Epithelial cell of proximal tubule (primary cell): ENCODE measurements at places on chromosomes 2 and 18.

GRCh38 chr18:13245481-13246000, 27.0 kb downstream of the LDLRAD4 start:
- DNase-seq: no peak

- no peak for DNase-seq
Measured at GRCh38 chr18:22558945-22559385, 141.2 kb upstream of the CTAGE1 start.

GRCh38 chr2:98503481-98504105, 58.9 kb downstream of the INPP4A start:
- DNase-seq: peak; percentile 30

GRCh38 chr2:62604336-62604735, 98.3 kb upstream of the TMEM17 start:
- DNase-seq: no peak

DNA sequence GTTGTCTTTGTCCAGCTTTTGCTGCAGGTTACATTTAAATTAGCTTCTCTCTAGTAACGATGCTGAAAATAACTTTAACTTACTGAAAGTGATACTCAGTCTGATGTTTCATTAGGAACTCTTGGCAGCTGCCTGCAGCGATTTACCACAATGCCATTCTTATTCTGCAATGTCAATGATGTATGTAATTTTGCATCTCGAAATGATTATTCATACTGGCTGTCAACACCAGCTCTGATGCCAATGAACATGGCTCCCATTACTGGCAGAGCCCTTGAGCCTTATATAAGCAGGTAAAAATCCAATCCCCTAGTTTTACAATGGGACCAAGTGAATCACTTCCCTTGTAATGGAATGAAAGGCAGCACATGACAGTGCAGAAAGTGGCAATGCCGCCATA, 16.3 kb upstream of the MFF start:
- DNase-seq: no peak

DNA sequence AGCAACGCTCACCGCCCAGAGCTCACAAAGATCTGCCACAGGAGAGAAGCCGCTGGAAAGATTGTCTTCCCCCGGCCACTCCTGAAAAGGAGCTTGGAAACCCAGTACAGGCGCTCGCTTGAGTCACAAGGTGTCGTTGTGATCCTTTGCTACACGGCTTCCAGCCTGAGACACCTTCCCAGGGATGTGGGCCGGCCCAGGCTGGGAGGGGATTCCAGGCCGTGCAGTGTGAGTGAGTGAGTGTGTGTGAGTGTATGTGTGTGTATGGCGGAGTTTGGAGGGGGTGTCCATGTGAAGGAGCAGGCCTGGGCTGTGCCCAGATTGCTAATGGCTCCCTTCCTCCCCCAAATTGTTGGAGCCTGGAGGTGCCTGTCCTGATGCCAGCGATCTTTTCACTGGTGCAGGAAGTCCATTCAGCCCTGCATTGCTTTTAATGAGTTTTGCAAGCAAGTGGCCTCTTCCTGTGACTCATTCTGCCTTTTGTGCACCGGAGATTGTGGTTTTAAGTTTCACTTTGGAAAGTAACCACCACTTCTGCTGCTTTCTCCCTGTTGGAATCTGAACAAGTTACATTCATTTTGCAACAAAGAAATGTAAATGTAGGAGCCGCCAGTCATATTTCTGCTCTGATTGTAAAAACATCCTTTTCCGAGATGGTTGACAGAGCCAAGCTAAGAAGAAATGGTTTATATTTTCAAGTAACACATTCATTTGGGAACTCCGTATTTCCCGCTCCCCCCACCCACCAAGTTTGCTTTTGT, 83.7 kb downstream of the LPIN1 start:
- DNase-seq: peak; percentile 87

GRCh38 chr2:58266211-58266610, 25.1 kb upstream of the FANCL start:
- no peak for DNase-seq

GRCh38 chr2:119513832-119514231, 10.5 kb downstream of the SCTR start:
- DNase-seq: no peak

DNA sequence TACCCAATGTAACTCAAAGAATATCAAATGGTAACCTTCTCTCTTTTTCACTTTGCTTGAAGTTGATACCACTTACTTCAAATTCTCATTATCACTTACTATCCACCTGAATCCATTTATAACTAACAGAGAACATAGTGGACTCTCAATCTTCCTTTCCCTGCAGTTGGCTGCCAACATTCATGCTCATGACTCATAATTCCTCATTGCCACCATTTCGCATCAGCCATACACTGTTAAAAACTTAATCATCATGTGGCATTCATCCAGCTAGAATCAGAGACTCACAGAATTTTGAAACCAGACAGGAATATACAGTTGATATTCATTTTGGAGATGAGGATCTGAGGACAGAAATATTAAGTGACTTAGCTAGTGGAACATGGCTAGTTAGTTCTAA, 56.8 kb downstream of the SLC4A10 start:
- DNase-seq: peak; percentile 50

GRCh38 chr2:240797914-240798313, 22.1 kb downstream of the KIF1A start:
- no peak for DNase-seq

DNA sequence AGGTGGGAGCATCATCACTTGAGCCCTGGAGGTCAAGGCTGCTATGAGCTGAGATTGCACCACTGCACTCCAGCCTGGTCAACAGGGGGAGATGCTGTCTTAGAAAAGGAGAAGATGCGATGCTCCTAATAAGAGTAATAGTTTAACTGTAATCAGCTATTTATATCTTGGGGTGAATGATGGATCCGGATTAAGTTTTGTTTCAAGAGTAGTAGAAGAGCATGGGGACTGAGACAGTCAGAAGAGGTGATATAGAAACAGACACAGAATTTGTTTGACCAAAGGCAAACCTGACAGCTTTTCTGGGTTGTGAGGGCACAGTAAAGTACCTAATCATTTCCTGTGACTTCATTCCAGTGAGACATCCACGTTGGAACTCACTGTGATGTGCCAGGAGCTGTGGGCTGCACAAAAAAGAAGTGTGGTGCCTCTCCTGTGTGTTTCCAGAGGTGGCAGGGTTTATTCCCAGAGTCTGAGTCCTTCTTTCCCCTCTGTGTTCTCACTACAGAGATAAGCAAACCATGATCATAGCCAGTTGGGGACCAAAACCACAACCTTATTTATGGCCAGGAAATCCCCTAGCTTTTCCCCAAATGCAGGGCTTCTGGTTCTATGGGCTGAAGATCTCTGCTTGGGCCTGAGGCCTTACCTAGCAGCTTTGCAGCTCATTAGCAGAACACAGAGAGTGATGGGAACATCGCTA, 113.7 kb downstream of the XRCC5 start:
- DNase-seq: no peak

DNA sequence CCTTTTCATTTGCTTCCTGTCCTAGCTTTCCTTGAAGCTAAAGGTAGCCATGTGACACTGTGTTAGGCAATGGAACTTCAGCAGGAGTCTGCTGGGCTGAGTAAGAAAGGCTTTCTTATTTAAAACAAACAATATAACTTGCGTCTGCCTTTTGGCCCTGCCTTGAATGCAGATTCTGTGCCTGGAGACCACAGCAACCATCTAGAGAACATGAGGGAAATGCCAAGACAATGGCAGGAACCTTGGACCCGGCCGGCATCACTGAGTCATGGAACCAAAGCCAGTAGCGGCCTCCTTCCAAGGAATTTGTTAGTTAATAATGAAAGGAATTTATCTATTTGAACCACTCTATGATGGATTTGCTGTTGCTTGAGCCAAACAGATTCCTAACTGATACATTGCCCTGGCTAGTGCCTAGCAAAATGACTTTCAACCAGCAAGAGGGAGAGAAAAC, 207.5 kb upstream of the EPHA4 start:
- peak; percentile 67 for DNase-seq

GRCh38 chr2:191231995-191232394, 13.2 kb upstream of the MYO1B start:
- DNase-seq: no peak

- DNase-seq: no peak
Measured at GRCh38 chr2:85173909-85174308, 40.7 kb downstream of the TCF7L1 start.

- no peak for DNase-seq
Measured at GRCh38 chr18:13070460-13070859, 79.3 kb downstream of the CEP192 start.

DNA sequence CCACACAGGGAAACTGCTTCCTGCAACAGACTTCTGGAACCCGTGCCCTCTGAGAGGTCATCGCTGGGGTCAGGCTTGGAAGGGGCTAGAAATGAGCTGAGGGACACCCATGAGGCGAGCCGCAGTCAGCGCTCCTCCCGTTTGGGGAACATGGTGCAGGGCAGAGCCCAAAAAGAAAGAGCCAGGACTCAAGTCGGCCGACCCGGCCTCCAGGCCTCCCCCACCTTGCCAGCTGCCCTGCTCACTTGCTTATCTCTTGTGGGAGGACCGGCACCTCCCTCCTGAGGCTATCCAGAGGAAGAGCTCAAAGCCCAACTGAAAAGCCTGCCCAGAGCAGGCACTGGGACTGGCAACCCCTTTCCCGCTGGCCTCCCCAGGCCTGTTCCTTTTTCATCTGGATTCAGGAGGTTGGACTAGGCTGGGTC, 43.6 kb downstream of the SCTR start:
- DNase-seq: no peak

GRCh38 chr2:169709331-169709730, 15.1 kb downstream of the PHOSPHO2 start:
- DNase-seq: no peak

DNA sequence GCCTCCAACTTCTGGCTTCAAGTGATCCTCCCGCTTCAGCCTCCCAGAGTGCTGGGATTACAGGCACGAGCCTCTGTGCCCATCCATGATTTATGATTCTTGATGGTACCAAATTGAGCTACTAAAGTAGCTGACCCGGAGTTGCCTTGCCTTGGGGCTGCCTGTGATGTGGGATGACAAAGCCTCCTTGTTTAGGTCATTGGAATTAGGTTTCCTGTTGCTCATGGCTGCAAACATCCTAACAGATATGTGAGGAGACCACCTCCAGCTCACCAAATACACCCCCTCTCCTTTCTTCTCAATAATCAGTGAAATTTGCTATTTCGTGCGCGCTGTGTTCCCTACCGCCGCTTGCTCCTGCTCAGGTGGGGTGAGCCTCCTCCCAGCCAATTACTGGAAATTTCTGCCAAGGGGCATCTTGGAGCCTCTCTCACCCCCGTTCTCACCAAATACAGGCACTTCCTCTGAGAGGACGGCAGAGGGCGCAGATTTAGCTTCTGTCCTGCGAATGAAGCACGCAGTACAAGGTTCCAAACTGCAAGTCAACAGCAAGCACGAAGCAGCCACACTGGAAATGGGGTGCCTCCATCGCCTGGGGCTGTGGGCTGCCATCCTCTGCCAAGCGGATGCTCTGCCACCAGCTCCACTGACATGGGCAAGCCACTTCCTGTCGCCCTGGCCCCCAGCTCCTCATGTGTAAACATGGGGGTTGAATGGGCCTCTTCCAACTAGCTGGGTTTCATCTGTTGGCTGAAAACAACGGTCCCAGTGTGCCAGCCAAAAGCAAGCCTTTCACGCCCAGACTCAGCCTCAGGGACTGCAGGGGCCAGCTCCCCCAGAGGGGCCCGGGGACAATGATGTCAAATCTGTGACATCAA, 71.7 kb downstream of the NCAPH start:
- DNase-seq: no peak

- DNase-seq: no peak
Measured at GRCh38 chr2:128409326-128410034, 90.8 kb upstream of the HS6ST1 start.

GRCh38 chr2:149527998-149528755, 59.4 kb downstream of the MMADHC start:
- no peak for DNase-seq

- no peak for DNase-seq
Measured at GRCh38 chr2:220959391-220959802, 612.7 kb downstream of the EPHA4 start.

GRCh38 chr18:24428709-24429108, 2.2 kb downstream of the IMPACT start:
- no peak for DNase-seq

- DNase-seq: no peak
Measured at GRCh38 chr2:55019526-55020258, 30.6 kb downstream of the RTN4 start.

- no peak for DNase-seq
Measured at GRCh38 chr2:71700658-71701397, 247.5 kb downstream of the DYSF start.

DNA sequence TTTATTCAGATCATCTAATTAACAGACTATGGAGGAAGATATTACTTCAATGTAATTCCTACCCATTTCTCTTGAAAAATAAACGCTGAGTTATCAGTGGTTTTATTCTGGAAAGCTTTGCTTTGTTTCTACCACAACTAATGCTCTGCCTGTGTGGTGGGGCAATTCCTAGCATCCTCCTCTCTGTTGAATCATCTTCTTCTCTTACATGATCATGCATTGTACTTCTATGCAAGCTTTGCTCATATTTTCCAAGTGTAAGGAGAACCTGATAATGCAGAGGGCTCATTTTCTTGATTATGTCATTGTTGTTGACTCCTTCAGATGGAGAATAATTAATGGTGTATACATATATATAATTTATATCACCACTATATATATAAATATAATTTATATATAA, 46.7 kb downstream of the CCDC195 start:
- DNase-seq: no peak

DNA sequence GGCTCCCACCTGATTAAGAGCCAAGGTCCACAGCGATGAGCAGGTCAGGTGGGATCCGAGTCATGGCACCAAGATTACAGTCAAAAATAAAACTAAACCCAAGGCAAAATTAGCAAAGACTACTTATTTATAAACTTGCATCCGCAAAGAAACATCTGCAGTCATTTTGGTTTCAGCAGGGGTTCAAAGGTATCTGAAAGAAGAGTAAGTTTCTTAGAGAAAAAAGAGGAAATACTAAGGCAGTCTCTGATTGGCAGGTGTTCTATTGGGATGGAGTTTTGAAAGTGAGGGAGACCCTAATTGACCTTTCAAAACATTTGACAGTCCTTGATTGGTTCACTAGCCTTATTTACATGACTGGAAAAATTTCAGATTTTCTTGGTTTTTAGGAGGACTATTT, 11.0 kb upstream of the PLB1 start:
- DNase-seq: no peak

DNA sequence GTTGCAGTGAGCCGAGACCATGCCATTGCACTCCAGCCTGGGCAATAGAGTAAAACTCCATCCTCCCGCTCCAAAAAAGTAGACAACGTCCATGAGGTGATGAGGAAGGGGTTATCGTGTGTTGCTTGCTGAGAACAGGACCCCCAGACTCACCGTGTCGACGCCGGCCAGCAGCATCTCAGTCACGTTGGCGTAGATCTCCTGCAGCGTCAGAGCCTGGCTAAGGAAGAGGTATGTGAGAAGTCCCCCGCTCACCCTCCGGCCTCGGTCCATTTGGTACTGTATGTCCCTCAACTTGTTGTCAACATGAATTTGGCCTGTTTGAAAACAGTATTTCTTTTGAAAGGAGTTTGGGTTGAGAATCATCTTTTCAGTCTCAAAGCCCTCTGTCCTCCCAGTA, 20.9 kb downstream of the CYP27C1 start:
- DNase-seq: no peak

- DNase-seq: no peak
Measured at GRCh38 chr2:67399831-67400489, 2.8 kb downstream of the ETAA1 start.
